ENCODE measurements at places on chromosomes 6 and 20. TPM values are rescaled to one million over a fixed set of nuclear protein-coding genes. Genes with fewer than 3 reads are reported as not detected.
A peak's percentile ranks its signal among the peaks of the same experiment; 100 is the strongest.

GRCh38 chr6:35139924-35140638 lies 1.1 kb downstream of the TCP11 start:
- DNase-seq = peak; percentile 68

DNA sequence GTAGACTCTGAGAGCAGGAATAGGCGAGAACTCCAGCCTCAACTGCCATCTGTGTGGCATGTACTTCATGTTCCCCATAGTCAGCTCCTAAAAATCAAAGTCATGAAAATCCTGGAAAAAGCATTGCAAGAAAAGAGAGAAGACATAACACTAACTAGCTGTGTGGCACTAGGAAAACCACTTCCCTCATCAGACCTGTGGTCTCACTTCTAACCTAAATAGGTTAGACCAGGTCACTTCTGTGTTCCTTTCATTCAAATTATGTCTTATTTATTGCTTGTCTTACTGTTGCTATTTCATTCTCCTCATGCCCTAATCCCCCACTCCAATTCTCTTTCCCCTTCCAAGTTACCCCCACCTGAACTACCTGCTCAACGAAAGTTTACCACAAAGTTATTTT lies 70.2 kb downstream of the TNFRSF21 start:
- no peak for DNase-seq

GRCh38 chr20:58677079-58677604 lies 15.5 kb upstream of the NPEPL1 start:
- no peak for DNase-seq

Gene PPIL6
- total RNA-seq = 0.27 TPM

- no peak for DNase-seq
Observed at GRCh38 chr6:87798393-87799278, 96.6 kb upstream of the AKIRIN2 start.

All from activated CD8-positive, alpha-beta T cell treated with anti-CD3 and anti-CD28 coated beads for 36 hours (primary cell).